A549 (cell line): ENCODE measurements at places on chromosomes 7 and 10.

- no peak for DNase-seq
Measured at GRCh38 chr7:23410446-23411183, 59.7 kb downstream of the IGF2BP3 start.

DNA sequence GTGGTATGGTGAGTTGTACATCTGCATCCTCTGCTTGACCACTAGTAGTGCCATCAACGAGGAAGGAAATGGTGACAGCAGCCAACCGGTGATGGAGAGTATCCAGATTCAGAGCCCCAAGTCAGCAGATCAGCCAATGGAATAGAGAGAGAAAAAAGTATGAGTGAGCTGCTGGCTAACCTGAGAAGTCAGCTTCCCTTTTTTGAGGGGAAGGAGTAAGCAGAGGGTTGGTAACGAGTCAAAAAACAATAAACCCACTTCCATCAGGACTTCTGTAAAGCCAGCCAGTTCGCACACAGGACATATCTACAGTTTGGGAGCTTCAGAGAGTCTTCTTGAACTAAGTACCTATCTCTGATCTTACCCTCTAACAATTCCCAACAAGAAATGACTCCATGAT, 8.9 kb downstream of the SLC25A28 start:
- DNase-seq: no peak

DNA sequence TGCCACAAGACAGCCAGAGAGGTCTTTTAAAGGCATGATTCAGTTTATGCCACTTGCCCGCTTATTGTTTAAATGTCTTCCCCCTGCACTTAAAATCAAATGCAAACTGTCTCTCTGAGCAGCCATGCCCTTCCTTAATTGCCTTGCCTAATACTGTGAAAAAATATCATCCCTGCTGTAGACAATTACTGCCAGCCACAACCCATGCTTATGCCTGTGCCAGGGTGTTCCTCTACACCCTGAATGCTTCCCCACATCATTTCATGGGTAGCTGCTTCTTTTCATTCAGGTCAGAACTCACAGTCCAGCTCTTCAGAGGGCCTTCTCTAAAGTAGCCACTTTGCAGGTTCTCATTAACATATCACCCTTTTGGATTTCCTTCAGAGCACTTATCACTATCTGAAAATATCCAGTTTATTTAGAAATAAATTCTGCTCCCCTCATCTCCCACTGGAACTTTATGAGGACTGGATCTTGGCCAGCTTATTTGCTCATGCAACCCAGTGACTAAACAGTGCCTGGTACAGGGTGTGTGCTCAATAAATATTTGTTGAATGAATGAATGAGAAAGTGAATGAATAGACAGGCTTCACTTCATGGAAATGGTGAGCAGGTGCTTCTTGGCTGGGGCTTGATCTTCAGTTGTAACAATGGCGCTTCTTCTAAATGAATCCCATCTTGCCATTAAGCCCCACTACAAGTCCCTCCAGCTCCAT, 162.4 kb upstream of the MDFIC start:
- no peak for DNase-seq

GRCh38 chr7:30347226-30348082, 63.1 kb downstream of the ZNRF2 start:
- no peak for DNase-seq

GRCh38 chr10:112768121-112768520, 181.9 kb upstream of the TCF7L2 start:
- DNase-seq: no peak

- no peak for DNase-seq
Measured at GRCh38 chr7:27339478-27339877, 96.9 kb downstream of the EVX1 start.

DNA sequence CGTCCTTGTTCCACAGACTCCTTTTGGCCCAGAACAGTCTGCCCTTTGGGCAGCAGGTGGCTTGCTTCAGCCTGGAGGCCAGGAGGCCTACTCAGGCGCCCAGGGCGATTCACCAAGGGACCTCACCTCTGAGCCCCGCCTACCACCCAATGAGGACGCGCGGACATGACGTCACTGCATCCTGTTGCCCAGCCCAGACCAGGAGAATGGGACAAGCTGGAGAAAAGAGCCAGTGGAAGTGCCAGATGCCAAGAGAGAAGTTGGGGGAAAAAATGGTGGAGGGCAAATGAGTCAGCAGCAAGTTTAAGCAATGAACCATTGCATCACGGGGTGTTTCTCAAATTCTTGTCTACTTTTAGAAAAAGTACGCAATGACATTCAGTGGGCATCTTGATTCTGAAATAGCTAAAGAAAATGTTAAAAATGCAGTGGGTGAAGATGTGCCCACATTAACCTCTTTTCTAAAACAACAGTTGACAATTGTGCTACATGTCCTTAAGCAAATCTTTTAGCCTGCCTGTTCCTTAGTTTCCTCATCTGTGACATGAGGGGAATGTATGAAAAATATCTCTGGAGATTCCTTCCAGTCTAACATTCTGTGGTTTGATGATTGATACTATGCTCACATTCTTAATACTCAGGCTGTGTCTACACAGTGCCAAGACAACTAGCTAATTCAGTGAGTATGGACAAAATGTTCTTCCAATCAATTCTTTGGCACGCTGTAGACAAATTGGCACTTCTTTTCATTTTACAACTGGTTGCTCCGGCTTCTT, 23.9 kb upstream of the LEP start:
- DNase-seq: peak; percentile 36

- DNase-seq: no peak
Measured at GRCh38 chr7:29394321-29394720, 169.3 kb upstream of the PRR15 start.

DNA sequence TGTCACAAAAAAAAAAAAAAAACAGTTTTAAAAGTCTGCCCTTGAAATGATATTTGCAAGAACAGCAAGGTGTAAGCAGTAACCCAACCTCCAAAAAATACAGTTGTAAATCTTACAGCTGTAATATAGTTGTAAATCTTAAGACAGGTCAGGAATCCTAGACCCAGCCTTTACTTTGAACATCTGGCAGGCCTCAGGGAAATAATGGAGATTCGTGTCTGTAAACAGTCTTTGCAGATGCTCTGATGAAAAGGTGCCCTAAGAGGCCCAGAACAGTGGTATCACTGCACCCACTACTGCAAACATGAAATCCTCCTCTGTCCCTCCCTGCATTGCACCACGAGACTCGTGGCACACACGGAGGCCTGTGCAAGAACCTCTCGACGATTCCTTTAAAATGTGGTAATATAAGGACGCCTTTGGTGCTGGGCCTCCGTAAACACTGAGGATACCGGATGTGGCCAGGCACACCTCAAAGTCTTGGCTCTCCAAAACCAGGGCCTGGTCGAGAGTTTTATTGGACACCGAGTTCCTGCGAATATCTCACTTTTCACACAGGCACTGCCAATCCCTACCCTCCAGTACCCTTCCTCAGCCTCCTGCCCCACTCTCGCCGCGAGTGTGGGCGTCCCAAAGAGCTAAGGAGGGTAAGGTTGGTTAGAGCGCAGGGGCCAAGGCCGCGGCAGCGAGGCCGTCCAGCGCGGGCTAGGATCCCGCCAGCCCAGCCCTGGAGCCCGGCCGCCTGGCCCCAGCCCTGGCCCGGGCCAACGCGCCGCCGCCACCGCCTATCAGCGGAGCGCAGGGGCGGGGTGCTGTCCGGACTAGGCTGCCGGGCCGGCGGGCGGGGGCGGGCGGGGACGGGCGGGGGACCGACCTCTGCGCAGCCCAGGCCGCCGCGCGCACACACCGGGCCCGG, at the start of gene REEP3:
Gene REEP3, plus strand, starts transcription at position 902 of the 916 bp plus-strand sequence. CDS start 145 bp downstream, outside the sequence.
- DNase-seq: peak; percentile 81

DNA sequence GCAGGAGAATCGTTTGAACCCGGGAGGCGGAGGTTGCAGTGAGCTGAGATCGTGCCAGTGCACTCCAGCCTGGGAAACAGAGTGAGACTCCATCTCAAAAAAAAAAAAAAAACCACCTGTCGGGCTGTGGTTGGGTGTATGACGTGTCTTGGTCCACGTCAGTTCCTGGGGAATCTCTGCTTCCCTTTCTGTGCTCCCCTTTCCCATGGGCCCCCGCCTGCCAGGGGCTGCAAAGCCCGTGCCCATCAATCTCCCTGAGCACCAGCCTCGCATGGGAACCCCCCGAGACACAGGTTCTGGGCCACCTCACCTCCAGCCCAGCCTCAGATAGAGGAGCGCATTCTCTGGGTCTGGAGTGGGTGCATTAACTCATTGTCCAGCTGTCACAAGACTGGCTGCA, 2.3 kb upstream of the SH2B2 start:
- DNase-seq: no peak

DNA sequence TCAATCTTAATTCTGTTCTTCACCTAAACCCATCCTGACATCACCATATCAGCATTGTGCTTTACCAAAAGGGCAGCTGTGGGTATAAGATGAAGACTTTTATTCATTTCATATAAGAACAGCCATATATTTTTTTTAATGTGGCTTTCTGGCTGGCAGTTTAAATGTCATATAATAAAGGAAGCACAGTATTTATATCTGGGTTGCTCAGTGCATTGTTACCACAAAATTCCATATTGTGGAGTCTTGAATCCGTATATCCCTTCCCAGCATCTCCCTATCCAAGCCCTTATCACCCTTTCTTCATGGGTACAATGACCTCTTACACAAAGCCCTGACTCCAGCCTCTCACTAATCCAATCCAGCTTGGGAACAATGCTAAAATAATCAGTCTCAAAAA, 125.8 kb downstream of the RAPGEF5 start:
- DNase-seq: no peak
